T-helper 22 cell (primary cell): ENCODE measurements at places on chromosomes 7 and 10.

DNA sequence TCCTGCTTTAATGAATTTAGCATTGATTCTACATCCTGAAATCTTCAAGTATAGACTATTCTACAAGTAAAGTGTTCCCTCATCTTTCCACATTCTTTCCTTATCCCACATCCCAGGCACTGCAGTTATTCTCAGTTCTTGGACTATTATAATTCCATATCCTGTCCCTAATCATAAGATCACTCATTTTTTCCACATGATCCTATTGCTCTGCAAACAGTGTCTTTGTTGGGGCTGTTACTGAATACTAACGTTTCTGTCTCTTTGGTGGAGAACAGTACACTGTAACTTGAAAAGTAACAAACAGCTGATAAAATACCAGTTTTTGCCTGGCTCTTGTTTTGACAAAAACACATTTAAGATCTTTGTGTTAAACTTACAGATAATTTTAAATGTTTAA, 769.9 kb downstream of the MAGI2 start:
- DNase-seq = no peak

- no peak for DNase-seq
Observed at GRCh38 chr10:3192856-3193635, 20.5 kb upstream of the PITRM1 start.

DNA sequence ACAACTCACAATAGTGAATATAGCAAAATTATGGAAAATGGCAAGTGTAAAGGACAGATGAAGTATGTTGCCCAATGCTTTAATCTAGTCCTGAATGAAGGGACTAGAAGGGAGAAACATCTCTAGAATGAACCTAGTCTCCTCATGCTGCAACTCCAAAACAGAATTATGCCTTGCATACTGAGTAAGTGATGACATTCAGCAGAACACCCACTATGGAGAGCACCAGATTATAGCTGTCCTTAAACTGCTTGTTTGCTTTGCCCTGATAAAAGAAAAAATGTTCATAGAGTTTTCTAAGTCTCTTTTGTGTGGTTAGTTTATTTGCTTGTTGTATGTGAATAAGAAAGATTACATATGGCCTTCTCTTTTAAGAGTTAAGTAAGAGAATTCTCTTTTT, 7.8 kb upstream of the HGF start:
- DNase-seq = no peak

DNA sequence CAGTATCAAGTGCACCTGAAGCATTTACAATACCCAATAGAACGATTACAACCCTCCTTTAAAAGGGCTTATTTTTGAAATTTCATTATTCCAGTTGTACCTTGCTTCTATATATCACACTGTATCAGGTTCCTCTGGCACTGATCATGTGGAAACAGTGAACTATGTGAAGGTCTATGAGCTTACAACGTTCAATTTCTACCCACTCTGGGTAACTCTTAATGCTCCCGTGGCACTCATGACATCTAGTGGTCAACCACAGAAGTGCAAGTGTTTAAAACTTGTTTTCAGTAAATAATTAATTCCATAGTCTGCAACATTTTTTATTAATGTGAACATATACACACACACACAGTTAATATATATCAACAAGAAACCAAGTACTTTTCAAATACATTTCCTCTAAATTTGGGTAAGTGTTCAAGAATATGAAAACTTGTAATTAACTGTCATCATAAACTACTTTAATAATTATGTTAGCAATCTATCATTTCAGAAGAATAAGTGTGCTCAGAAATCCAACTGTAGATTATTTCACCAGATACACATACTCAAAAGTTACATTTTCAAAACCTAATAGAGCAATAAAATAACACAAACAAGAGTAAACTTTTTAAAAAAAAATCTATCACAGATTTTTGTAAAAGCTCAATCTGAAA, 61.0 kb downstream of the MPP7 start:
- no peak for DNase-seq

GRCh38 chr10:48305905-48306264, 592 bp upstream of the MAPK8 start:
- no peak for DNase-seq
